Fibroblast of the aortic adventitia (primary cell): ENCODE measurements at places on chromosomes 3 and 15.

- DNase-seq = no peak
Observed at GRCh38 chr3:43055393-43055792, 50.5 kb downstream of the POMGNT2 start.

DNA sequence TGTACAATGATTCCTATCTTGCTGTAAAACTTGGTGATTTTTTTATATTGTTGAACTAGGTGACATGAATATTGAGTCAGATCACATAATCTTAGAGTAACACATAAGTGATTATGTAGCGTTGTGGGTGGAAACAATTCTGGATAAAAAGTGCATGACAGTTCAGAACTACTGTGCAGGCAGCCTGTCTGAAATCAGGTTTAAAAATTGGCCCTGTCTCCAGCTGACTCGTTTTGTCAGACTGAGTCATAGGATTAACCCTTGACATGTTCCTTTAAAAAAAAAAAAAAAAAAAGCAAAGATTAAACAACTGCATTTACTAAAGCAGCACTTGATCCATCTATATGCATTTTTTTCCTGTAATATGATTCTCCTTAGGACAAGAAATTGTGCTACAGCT is 160.0 kb upstream of the CGNL1 start:
- peak; percentile 85 for DNase-seq

DNA sequence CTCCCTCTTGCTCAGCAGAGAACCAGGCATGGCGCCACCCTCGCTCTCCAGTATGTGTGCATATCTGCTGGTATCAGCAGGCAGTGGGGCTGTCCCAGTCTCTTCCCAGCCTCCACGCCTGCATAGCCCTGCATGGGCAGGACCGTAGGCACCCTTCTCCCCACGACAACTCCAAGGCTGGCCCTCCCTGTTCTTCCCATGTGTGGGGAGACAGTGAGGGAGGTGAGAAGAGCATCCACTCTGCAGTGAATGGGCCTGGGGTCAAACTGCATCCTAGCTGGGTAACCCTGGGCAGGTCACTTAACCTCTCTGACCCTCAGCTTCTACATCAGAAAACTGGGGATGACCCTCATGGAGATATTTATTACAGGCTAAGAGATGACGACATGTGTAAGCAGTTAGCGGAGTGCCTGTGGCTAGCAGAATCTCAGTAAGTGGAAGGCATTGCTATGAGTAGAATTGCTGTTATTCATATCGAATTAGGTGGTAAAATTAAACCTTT is 13.3 kb upstream of the SSUH2 start:
- no peak for DNase-seq

DNA sequence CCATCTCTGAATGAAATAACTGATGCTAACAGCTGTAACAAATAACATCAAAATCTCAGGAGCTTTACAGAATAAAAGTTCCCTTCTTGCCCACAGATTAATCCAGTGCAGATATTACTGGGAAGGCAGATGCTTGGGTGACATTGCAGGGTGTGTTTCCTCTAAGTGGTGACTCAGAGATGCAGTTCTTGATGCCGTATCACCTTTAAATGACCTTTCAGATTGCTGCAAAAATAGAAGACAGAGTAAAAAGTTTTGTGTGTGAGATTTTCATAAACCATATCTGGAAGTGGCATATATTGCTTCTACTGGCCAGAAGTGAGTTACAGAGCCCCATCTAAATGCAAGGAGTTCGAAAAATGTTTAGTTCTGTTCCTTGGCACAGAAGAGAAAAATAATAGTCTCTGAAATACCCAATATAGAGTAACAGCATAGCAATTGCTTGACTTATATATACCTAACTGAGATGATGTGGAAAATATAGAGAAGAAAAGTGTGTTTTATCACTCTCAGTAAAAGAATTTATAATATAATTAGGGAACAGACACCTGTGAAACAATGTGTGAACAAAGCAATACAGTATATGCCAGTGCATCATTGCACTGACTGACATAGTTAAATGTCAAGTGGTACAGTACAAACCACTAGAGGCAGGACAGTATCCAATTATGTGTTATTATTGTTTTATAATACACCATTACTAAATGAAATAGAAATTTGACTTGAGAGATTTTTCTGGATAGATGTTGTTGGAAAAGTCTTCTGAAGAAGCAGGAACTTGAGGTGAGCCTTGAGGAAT is 430.7 kb upstream of the CBLB start:
- peak; percentile 80 for DNase-seq

DNA sequence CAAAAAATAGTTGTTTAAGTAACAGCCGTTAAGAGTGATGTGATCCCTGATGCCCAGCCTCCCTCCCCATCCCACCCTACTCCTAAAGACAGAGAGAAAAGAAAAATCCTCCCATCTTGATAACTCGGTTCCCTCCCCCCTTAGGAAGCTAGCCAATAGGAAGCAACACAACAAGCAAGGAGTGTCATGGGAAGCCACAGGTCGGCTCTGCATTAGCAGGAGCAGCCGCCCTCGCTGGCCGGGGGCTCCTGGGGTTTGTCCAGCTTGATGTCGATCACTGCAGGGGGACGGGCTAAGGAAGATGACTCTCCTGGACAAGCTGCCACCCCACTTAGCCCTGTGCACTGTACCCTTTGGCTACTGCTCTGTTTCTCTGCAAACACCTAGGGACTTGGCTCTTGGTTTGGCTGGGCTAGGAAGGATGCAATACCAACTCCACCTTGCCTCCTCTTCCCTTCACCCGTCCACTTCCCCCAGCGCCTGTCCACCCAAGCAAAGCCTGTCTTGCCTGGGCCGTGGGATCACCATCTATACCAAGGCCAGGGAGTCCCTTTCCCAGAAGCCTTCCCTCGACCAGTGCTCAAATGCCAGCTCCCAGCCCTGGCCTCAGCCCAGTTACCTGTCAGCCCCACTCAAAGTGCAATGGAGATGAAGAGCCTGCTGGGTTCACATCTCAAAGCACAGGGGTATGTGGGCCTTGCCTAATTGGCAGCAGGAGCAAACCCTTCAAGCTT is 23.1 kb downstream of the SRPRB start:
- no peak for DNase-seq

- peak; percentile 61 for DNase-seq
Observed at GRCh38 chr3:143207338-143207961, 87.9 kb downstream of the CHST2 start.

GRCh38 chr15:48002767-48003166 is 118.0 kb upstream of the SLC24A5 start:
- no peak for DNase-seq

- DNase-seq = no peak
Observed at GRCh38 chr15:78079298-78080087, 2.0 kb upstream of the TBC1D2B start.

DNA sequence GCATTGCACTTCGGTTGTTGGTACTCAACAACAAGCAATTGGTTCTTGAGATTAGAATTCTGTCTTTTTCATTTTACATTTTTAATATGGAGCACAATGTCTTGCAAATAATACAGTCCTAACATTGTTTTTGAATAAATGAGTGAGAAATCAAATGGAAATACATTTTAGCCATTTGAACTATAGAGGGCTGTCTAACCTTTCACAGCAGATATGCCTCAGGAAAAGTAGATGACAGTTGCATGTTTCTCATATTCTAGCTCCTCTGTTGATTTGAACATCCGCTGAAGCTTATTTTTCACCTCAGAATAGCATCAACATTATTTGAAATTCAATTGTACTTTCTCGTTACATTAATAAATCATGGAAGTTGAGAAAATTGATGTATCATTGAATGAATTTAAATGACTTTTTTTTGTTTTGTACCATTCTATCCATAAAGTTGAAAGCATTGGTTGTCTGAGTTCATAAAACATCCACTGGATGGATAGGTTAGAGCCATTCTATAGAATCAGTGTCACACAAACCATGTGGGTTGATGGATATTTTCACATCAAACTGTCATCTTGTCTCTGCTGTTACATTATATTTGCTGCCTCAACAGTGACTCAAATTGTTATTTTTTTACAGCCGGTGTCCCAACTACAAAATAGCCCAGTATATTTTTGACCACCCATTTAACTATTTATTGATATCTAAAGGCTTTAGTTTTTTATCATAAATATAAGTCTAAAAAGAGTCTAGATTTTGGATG is 928.3 kb downstream of the NSUN3 start:
- no peak for DNase-seq

- DNase-seq = peak; percentile 97
Observed at GRCh38 chr3:143443851-143444331, 324.3 kb downstream of the CHST2 start.

GRCh38 chr3:186839874-186840641 is 2.5 kb upstream of the ADIPOQ start:
- DNase-seq = peak; percentile 59

GRCh38 chr3:9398700-9399336 is 1.4 kb downstream of the SETD5 start:
- DNase-seq = peak; percentile 51

- DNase-seq = no peak
Observed at GRCh38 chr3:191360620-191361019, 30.3 kb upstream of the UTS2B start.

DNA sequence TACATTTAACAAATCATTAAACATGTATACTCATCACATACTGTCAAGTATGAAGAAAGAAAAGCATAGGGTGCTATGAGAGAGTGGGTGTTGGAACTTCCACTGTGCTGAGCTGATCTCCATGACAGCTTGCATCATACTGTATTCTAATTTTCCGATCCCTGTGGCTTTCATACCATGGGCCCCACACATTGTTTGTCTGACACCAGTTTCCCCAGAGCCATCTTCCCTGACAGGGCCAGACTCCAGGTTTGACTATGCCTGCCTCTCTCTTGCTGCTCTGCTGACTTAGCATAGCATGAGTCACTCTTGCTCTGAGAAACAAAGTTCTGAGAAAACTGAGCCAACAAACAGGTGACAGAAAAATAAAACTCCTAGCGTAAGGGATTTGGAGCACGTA is 37.0 kb upstream of the CASR start:
- DNase-seq = no peak

DNA sequence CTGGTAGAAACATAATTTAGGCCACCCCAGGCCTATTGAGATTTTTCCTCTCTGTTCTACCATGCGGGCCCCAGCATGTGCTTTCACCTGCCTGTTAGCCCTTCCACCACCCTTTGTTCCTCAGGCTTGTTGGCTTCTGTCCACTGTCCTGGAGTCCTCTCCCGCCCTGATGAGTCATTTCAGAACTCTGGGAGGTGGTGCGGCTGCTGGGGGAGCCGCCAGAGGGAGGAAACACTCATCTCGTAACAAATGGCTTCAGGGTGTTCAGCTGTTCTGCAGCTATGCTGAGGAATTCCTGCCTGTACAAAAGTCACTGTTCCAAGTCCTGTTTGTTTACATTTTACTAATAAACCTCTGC is 36.3 kb downstream of the LRTM1 start:
- peak; percentile 96 for DNase-seq

DNA sequence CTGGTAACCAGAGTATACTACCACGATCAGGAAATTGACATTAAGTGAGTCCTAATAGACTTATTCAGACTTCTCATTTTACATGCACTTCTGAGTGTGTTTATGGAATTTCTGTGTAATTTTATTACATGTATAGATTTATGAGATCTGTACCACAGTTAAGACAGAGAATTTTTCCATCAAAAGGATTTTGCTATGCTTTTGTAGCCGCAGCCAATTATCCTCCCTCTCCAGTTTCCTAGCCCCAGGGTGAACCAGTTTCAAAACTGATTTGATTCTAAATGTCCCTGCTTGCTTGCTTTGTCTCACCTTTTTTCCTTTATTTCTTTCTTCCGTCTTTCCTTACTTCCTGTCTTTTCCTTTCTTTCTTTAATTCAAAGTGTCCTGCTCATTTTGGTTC is 661.2 kb upstream of the BCHE start:
- DNase-seq = no peak

GRCh38 chr3:114327665-114328064 is 33.8 kb downstream of the TIGIT start:
- DNase-seq = no peak

- DNase-seq = peak; percentile 44
Observed at GRCh38 chr3:162354356-162354755, 857.7 kb downstream of the OTOL1 start.

DNA sequence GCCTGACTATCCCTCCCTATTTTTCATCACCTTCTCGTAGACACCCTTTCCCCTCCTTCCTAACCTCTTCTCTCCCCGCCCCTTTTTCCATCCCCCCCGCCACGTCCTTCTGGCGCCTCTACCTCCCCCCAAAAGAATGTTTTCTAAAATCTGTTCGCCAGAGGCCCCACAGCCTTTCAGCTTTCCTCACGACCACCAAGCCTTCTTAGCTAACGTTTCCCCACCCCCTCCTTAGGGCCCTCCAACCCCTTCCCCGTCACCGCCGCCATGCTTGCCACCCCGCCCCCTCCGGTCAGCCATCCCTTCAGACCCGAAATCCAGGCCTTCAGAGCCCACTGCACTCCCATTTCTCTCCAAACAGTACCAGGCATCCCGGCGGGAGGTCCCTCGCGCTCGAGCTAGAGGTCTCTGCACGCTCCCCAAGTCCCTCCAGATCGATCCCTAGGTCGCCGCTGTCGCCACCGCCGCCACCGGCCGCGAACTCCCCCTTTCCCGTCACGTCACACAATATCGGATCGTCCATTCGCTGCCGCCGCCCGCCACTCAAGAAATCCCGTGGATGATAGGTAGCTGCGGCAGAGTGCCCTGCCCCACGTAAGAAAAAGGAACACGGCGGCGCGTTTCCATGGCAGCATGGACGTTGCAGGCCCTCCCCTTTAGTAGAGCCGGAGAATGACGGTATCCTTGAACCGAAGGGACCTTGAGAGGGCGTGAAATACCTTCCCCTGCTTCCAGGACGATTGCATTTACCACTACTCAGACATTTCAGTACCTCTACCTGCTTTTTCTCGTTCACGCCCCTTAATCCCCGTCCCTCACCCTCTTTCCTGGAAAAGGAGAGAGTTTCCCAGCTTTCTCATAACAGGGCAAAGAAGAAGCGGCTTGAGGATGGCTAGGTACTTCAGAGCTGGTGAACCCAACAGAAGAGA is at the start of gene TP53BP1:
TSS of gene TP53BP1 (minus strand) at position 484 of the 929 bp plus-strand sequence. CDS start at position 371, 113 bp downstream.
- DNase-seq = peak; percentile 91

DNA sequence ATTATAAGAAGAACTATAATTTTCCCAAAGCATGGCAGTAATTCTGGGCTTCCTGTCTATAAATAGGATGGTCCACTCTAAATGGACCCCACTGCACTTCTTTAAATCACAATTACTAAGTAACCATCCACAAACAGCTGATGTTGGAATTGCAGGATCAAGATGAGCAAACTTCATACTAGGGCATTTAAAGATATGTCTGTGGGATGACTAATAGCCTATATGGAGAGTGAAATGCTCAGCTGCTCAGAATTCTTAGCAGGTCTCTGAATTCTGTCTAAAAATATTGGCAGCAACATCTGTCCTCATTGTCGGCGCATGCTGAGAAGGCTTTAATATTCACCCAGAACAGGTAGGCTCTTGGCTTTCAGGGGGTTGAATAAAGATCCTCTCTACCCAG is 140.4 kb downstream of the SATB1 start:
- no peak for DNase-seq

DNA sequence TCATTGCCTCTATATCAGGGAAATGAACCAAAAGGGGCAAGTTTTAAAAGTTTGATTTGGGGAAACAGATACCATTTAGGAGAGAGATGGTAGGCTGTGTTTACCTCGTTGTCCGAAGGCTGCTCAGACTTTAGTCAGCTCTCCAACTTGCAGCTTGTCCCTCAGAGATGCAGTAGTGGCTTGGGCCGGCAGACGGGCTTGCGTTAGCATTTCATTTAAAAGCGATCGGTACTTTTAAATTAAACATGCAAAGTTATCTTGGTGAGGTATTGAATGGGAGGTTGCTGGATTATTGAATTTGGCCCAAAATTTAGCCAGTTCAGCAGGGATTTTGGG is 26.2 kb downstream of the EEFSEC start:
- DNase-seq = no peak

GRCh38 chr3:34072297-34072696 is 273.9 kb downstream of the PDCD6IP start:
- DNase-seq = no peak
